Head of caudate nucleus (tissue), 42 donors: ENCODE measurements at places on chromosomes 3 and 15.

GRCh38 chr3:89344076-89344475, 236.7 kb downstream of the EPHA3 start:
- no peak for DNase-seq

DNA sequence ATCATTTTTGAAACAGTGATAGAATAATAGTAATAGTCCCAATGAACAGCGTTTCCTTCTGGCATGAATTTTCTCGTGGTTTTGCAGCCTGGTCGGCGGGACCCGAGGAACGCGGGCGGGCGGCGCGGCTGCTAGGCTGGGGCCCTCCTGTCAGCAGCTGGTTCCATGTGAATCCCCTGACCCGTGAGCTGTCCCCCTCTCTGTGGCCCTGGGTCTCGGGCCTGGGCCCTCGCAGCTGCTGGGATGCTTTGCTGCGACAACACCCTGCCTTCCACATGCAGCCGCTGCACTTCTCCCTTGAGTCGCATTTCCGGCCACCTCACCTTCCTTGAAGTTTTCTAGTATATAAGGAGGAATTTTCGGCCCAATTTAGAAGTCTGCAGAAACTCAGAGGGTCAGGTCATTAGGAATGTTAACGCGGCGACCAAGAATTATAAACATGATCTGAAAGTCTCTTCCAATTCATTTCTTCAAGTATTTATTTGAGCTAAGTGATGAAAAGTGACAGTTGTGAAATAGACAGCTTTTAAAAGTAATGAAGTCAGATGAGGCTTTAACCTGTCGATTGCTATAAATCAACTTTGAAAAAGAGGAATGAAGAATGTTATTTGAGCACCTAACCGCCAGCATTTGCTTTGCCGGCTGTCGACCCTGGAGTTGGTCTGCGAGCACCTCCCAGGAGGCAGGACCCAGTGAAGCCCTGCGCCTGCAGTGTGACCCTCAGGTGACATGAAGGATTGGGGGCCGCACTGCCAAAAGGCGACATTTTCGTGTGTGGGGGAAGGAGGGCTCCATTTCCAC, 27.7 kb downstream of the NR2F2 start:
- no peak for DNase-seq

DNA sequence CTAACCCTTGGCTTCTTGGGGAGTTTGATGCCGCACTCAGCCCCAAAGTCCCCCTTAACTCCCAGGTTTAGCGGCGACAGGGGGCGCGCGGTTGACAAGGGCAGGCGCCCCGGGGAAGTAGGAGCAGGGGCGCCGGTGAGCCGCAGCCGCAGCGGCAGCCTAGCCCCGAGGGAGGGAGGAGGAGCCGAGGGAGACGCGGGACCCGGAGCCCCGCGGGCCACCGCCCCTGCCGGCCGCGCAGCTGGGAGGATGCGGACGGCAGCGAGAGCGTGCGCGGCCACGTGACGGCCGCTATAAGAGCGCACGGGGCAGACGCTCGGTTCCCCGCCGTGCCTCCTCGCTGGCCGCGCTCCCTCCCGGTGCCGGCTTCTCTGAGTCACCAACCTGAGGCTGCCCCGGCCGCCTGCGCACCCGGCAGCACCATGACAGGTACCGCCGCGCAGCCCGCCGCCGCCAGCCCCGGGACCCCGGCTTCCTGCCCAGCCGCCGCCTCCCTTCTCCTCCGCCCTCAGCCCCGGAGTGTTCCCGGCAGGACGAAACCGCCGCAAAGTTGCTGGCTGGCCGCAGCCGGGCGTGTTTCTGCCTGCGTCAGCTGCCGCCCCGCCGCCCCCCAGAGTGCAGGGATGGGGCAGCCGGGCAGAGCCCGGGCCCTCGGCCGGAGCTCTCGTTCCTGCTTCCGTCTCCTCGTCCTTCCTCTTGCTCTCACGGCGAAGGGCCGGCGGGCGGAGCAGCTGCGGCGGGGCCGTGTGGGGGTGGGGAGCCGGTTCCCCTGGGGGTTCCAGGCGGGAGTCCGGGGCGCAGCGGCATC, at the start of gene GYG1:
TSS of gene GYG1 (plus strand) at position 322 of the 808 bp plus-strand sequence. CDS start at position 423, 101 bp downstream.
- peak; percentile 84 for DNase-seq

- DNase-seq: no peak
Observed at GRCh38 chr15:82856397-82857170, 47.2 kb downstream of the WHAMM start.

DNA sequence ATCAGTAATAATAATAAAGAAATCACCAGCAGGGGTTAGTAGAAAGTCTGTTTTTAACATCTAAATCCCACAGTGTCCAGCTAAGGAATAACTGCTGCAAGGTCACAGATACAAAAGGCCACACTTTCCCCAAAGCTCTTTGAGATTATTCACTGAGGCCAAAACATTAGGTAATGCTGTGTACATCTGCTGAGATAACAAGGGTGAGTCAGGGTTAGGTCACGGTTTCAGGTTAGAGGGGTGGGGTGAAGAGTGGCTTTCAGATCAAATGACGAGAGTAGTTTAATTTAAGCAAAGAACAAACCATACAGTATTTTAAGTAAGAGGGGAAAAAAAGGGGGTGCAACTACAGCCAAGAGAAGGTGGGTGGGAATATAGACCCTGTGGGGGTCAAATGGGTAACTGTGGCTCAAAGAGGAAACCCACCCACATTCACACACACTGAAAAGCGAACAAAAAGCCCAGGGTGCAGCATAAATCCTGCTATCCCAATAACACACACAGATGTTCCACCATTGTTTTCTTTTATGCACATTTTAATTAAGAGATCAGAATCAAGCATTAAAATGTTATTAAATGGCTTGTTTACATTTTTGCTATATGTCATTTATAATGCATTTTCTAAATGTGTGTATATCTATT, 412.9 kb downstream of the TIGIT start:
- DNase-seq: no peak

DNA sequence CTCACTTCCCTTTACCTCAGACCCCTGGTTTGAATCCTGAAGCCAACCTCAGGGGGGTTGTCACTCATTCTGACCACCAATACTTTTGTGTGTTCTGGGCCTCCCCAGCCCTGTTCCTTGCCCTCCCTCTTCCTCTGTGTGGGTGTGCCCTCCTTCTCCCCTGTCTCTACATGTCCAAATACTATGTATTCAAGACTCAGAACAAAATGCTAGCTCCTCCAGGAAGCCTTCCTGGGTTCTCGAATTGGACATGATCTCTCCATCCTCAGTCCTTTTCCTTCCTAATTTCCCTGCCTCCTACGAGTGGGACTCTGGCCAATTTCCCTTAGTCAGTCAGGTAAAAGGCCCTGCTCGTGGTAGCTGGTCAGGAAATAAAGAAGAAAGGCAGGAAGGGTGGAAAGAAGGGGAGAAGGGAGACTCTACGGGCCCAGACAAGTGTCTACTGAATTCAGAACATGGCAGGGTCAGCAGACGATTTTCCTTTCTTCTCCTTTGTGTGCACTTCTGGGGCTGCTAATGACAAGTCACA, 79.7 kb downstream of the BDH1 start:
- no peak for DNase-seq

- DNase-seq: no peak
Observed at GRCh38 chr15:64651601-64652191, 123.7 kb downstream of the RBPMS2 start.

- DNase-seq: no peak
Observed at GRCh38 chr15:93066224-93066681, 22.8 kb downstream of the RGMA start.

GRCh38 chr3:126159476-126159875, 20.9 kb downstream of the ALDH1L1 start:
- no peak for DNase-seq

- DNase-seq: no peak
Observed at GRCh38 chr15:74174219-74174957, 878 bp downstream of the ISLR start.

DNA sequence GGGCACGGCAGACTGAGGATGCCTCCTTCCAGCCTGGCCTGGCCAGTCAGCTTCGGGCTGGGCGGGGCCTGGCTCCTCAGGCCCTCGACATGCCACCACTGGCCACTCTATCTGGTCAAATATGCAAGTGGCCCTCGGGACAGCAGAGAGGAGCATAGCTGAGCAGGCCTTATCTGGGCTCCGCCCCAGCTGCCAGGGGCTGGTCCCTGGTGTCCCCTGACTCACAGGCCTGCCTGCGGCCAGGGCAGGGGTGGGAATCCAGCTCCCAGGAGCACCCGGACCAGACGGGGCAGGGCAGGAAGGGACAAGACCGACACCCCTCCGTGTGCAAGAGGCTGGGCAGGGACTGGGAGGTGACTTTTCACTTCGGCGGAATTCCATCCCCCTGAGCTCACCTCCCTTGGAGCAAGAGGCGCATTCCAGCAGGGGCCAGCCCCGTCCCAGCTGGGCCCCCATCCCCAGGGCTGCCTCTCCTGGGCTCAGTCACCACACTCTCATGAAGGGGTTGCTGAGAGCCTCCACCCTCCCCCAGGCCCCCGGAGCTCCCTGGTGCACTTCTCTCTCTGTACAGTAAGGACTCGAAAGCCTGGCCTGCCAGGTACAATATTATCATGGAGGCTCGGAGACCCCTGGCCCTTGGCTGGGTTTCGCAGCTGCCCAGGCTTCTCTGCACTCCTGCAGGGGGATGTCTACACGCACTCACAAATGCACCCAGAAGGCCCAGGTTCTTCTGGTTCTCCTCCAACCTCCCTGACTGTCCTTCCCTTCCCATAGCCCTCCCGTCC, 29.5 kb downstream of the WNT7A start:
- no peak for DNase-seq

GRCh38 chr3:69743975-69744906, 5.0 kb downstream of the MITF start:
- no peak for DNase-seq

DNA sequence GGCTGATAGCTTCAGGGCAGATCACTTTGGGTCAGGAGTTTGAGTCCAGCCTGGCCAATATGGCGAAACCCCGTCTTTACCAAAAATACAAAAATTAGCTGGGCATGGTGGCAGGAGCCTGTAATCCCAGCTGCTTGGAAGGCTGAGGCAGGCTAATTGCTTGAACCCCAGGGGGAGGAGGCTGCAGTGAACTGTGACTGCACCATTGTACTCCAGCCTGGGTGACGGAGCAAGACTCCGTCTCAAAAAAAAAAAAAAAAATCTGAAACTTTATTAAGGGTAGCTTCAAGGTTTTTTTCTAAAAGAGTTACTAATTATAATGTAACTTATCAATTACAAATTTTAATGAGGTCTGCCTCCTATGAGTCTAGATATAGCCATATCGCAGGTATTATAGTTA, 5.1 kb downstream of the NECTIN3 start:
- no peak for DNase-seq

DNA sequence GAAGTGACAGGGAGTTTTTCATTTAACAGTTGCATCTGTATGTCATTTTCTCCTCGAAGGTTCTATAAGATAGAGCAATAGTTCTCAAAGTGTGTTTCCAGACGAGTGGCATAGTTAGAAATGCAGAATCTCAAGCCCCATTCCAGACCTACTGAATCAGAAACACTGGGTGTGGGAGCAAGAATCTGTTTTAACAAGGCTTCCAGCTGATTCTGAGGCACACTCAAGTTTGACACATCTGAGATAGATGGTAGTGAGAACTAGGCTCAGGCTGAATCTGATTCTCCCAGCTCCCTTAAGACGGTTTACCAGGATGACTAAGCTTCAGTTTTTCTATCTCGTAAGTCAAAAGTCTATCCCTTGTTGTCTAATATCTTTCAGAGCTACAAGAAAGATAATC, 159.8 kb upstream of the NUDT16 start:
- no peak for DNase-seq

GRCh38 chr3:136954980-136955780, 2.6 kb upstream of the IL20RB start:
- no peak for DNase-seq

GRCh38 chr3:9238721-9239295, 10.6 kb downstream of the SRGAP3 start:
- DNase-seq: no peak

DNA sequence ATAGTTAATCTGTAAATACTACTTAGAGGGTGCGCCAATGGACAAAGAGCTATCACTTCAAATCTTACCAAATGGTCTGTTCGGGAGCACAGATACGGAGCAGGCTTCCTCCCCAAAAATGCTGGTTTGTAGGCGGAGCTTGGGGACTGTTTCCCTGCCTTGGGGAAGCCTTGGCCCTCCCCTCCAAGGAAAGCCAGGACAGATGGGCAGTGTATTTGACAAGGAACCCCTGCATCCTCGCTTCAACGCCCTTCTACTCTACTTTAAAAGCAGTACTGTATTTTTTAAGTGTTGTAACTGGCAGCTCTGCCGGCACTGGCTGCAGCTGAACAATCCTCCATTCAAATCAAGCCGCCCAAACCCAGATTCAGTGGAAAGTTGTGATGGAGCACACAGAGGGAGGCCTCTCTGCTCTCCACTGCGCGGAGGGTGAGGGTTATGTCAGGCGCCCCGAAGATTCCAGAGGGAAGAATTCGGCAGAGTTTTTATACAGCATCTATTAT, 83.1 kb upstream of the FNDC3B start:
- DNase-seq: peak; percentile 18

- DNase-seq: no peak
Observed at GRCh38 chr3:166265153-166265552, 427.9 kb upstream of the BCHE start.

DNA sequence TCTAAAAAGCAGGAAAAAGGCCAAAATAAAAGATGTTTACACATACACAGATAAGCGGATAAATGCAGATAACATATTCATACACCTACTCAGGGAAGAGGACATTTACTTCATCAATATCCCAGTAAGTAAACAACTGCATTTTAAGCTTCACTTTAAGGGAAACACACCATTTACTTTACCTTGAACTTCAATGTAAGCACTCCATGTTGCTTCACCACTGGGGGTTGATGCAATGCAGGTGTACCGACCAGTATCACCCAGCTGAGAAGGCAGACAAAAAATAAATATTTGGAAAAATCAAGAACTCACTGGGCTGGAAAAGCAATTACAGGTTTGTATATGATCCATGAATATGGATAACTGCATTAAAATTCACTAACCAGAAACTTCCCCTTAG, 1099.5 kb downstream of the ROBO1 start:
- DNase-seq: no peak
